ENCODE measurements at places on chromosomes 4 and X.

DNA sequence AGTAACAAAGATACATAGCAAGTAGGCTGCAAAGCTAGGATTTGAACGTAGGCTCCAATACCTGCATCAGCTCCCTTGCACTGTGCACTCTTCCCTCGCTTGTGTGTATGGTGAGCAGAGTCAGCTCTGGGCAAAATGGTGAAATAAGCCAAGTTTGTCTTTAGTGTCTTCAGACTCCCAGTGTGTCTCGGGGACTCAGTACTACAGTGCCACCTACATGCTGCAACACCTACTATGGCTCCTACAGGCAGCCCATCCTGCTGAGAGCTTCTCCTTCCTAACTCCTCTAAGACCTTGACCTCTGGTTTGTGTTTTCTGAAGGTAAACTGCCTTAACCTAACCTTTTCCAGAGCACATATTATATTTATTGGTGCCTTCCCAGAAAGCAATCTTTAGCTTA lies 42.5 kb downstream of the RTL9 start:
- DNase-seq: no peak

DNA sequence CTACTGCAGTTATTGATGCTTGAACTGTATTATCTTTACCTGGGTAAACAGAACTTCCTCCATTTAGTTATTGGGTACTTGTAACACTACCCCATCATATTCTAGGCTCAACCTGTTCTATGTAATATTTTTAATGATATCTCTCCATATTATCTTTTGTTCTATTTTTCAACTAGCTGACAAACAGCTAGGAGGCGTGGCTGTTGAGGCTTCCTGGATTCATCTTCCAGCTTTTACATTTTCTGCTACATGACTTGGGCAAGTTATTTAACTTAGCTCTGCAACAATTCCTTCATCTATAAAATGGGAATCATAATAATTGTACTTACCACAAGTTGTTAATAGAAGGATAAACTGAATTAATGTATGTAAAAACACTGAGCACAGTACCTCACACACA lies 349.3 kb downstream of the PTTG2 start:
- no peak for DNase-seq

GRCh38 chr4:184628103-184628502 lies 21.1 kb downstream of the CASP3 start:
- DNase-seq: no peak

- DNase-seq: peak; percentile 64
These were observed 44.4 kb upstream of the TMSB15B start for GRCh38 chrX:103918050-103918449.

DNA sequence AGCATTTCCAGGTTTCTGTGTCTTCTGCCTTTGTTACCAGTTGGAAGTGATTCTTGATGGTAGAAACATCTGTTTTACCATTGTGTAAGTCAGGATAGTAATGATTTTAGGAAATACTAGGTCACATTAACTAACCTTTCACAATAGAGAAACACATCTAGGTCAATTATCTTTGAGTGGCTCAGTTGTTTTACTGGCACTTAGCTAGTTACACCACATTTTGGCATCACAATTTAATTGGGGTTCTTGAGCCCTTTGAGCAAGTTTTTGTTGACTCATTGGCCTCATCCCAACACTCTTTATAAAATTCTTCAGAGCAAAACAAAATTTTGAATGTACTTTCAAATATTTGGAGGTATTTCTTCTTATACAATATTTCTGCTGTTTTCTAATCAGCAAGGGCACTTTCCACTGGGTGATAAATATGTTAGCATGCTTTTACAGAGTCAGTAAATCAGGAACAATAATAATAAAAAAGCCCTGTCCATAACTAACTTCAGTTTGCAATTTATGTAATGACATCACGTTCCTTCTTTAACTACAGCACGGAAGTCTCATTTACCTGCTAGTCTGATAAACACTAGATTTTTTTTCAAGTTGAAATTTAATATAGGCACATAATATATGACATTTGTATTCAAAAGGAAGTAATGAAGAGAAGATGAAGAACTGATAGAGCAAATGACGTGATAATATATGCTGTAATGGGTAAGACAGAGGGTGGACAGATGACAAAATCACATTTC lies 64.8 kb upstream of the GK2 start:
- DNase-seq: peak; percentile 71

DNA sequence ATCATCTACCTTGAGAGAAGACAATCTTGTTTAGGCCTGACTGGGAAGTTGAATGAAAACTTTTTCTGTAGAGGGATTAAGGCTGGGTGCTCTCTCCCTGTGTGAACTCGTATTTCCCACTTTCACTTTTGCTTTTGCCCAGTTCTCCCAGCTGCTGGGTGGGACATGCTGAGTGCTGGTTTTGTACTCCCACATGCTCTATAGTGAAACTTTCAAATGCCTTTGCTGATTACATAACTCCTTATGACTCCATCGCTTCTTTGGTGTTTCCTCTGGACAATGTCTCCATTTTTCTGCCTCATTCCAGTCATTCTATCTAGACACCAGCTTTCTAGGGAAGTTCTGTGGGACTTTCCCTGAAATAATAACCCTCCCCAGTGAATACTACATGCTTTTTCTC lies 100.5 kb downstream of the CLNK start:
- no peak for DNase-seq

DNA sequence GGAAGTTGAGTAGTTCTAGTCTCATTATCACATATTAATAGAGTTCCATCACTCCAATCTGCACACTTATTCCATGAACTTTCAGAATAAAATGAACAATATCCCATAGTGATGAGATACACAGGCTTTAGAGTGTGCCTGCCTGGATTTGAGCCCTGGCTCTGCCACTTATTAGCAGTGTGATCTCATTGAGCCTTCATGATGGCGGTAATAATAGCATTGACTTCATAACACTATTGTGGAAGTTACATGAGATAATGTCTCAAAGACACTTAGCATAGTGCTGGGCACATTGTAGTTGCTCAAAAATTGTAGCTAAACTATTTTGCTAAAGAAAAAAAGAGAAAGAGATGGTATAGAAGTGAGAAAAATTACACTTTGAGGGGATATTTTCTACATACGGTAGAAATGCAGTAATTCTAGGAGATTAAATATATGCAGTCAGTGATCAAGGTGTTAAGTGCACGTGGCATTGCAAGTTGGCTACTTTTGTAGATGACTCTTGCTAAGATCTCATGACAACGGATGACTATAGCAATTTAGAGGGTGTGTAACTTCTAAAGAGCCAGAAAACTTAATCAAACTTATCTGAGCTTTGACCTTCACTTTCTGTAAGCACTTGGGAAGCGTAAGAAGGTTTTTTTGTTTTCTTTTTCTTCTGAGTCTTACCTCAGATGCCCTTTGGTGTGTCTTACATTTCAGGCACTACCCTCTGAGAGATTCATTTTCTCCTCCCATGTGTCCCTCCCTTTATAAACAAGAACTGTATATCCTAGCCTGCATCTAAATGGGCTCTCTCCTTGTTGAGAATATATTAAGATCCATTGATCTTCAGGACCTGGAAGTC lies 380.6 kb upstream of the NR3C2 start:
- DNase-seq: no peak

- DNase-seq: no peak
These were observed 13.8 kb upstream of the TMEM33 start for GRCh38 chr4:41921476-41921875.

DNA sequence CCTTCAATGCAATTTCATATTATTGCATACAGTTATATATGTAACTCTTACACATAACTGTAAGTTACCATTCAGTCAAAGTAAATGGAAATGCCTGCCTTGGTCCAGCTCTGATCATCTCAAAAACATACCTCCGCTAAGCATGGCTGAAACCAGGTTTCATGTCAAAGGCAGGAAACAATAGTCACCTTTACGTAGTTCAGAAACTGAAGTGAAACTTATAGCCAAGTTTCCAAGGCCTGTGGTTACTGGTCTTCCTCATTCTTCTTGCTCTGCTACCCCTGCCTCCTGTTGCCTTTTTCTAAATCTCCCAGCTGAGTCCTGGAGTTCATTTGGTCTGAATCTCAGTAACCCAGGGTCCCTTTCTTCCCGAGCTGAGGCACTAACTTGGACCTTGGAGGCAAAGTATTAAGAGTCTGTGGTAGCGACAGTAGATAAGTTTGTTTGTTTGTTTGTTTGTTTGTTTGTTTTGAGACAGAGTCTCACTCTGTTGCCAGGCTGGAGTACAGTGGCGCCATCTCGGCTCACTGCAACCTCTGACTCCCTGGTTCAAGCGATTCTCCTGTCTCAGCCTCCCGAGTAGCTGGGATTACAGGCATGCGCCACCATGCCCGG lies 30.8 kb downstream of the DAPP1 start:
- no peak for DNase-seq

GRCh38 chrX:94830717-94831116 lies 1156.7 kb downstream of the FAM133A start:
- no peak for DNase-seq

DNA sequence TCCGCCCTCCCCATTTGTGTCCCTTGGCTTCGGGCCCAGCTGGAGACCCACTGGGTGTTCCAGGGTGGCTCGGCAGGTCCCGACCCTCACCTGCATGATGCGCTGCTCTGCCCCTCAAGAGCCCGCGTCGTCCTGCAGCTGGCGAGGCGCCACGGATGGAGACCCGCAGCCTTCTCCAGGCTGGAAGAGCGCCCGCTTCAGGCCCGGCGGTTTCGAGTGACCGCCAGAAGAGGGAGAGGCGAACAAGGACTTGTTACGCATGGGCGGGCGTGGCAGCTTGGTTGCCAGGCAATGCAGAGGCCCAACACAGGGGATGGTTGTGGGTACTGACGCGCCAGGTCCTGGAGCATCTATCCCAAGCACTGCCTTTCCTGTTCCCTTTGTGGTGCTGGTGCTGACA lies at the start of gene PDCL2:
Gene PDCL2, minus strand, starts transcription at position 232 of the 400 bp plus-strand sequence. Its CDS starts 136 bp downstream, at position 96.
- DNase-seq: no peak

- no peak for DNase-seq
These were observed 2362.2 kb upstream of the AGA start for GRCh38 chr4:179804440-179804839.

- no peak for DNase-seq
These were observed 214.7 kb downstream of the CBR4 start for GRCh38 chr4:168795346-168795745.

- DNase-seq: no peak
These were observed 245.8 kb upstream of the GK2 start for GRCh38 chr4:79653871-79654270.

DNA sequence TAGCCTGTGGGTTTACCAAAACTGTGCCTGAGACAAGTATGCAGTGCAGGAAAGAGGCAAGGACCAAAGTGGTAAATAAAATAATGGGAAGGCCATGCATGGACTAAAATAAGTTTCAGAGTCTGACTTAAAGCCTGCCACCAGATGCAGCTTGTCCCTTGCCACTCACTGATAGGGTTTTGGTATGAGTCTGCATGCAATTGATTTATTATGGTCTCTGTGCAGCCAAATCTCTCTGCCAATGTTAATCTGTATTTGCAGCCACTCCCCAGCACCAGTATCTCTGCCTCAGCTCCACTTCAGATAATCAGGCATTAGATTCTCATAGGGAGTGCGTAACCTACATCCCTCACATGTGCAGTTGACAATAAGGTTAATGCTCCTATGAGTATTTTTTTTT lies 5.5 kb upstream of the FGF2 start:
- DNase-seq: no peak

DNA sequence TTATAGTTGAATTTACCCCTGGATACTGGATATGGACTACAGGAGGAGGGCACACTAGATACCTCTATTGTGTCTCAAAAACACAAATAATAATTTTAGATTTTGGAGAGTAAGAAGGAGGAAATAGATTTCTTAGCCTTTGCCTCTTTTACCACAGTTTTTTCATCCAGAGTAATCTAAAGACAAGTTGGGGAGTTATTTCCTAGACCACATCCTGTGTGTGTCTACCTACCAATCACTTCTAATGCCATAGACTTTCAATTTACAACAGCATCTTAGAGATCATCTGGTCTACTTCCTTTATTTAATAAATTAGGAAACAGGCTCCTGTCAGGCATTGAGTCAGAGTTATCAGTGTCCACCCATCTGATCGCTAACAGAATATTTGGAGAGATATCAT lies 191.5 kb downstream of the EDA start:
- no peak for DNase-seq

All from NCI-H1105 (cell line).